ENCODE measurements at places on chromosomes 4 and X.

GRCh38 chrX:106042296-106042695, 3.8 kb upstream of the SERPINA7 start:
- no peak for DNase-seq

GRCh38 chrX:147069926-147070325, 255.4 kb upstream of the CXorf51A start:
- DNase-seq, result no peak

DNA sequence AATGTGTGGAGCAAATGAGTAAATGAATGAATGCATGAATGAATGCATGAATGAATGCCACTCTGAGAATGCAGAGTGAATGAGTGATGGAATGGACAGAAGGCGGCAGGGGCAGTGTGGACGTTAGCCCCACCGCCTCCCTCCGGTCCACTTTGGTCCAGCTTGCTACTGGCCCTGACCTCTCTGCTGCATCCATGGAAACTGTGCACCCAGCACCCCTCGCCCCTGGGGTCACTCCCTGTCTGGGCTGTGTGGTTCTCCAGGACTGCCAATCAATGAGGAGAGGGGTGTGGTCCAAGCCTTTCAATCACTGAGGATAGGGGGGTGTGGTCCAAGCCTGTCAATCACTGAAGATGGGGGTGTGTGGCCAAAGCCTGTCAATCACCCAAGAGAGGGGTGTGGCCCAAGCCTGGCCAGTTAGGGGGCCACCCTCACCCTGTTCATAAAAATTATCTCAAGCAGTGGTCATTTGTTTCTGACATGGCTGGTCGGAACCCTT, 39.2 kb upstream of the ASMTL start:
- DNase-seq, result peak; percentile 89

DNA sequence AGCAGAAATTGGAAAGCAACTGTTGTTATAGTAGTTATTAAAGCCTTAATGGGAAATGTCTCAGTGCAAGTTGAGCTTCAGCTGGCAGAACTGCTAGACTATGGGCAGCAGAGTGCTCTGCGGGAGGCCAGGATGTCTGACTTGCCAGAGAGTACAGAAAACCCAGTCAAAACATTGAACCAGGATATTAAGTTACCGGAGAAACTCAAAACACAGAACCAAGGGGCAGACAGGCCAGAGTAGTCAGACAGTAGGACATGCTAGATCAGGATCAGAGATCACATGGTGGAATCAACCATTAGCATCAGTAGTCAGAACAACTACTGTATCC, 72.9 kb upstream of the TNIP3 start:
- DNase-seq, result no peak

DNA sequence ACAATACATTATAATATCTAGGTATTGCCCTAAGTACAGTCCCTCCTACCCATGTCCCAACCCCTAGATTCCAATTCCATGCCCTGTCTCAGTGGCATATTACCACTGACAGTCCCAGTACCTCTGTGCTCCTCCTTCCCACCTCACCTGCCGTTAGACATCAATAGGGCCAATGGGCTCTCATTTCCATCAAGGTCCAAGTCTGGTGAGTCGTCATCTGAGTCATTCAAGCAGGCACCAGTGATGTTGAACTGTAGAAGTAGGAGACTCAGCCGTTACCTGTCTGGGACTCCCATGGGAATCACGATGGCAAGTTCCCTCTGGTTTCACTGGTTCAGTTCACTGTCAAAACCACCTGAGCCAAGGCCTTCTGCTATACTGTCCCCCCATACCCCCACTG, 51.7 kb downstream of the PHF8 start:
- DNase-seq, result no peak

DNA sequence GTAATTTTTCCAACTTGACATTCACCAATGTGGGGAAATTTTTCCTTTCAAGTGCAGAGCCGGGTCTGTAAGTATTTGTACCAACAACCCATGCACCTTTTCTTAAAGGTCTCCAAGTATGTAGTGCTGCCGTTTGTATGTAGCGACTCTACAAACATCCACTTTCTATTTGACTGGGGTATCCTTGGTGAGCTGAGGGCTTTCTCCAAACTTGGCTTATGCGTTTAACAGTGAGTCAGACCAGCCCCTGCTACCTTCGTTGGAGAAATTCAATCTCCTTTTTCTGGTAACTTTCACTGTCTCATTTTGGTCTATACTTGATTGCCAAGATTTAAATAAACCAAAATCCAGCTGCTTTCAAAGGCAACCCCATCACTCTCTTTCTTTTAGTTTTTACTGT, 34.9 kb downstream of the MGST2 start:
- no peak for DNase-seq

DNA sequence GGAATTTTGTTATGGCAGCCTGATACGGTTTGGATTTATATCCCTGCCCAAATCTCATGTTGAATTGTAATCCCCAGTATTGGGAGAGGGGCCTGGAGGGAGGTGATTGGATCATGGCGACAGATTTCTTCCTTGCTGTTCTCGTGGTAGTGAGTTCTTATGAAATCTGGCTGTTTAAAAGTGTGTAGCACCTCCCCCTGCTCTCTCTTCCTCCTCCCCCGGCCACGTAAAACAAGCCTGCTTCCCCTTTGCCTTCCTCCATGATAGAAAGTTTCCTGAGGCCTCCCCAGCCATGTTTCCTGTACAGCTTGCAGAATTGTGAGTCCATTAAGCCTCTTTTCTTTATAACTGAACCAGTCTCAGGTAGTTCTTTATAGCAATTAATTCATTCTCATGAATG, 37.9 kb downstream of the SUPT20HL2 start:
- no peak for DNase-seq

DNA sequence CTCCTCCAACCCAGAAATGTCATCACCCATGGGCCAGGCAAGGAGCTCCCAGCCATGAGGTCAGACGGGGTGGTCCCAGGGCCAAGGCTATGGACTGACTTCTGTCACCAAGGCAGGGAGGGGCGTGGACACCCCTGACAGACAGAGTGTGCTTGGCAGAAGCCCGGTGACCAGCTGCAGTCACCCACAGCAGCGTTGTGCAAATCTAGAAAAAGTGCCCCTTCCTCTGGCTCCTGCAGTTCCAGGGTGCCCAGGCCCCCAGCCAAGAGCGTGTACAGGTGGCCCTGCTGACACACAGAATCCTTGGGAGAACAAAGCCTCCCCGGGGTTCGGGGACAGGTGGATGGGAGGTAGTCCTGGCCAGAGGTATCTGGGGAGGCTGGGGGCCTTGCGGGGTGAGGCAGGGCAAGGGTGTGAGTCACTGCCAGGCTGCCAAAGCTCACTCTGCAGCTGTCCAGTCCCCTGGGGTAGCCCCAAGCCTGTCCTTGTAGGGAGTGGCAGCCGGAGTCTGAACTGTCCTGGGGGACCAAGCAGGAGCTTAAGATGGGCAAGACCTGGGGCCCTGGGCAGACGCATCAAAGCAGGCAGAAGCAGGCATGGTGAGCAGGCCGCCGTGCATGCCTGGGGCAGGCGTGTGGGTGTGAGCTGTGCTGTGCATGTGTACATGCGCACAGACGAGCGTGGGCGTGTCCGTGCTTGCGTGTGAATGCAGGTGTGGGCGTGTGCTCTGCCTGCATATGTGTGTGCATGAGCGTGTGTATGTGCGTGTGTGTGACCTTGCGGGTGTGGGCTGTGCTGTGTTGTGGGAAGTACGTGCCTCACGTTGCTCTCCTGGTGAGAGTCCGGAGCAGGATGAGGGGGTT, 3.3 kb downstream of the MYL5 start:
- DNase-seq, result no peak

- DNase-seq, result no peak
Observed at GRCh38 chrX:71609095-71609750, 9.1 kb downstream of the CXCR3 start.

DNA sequence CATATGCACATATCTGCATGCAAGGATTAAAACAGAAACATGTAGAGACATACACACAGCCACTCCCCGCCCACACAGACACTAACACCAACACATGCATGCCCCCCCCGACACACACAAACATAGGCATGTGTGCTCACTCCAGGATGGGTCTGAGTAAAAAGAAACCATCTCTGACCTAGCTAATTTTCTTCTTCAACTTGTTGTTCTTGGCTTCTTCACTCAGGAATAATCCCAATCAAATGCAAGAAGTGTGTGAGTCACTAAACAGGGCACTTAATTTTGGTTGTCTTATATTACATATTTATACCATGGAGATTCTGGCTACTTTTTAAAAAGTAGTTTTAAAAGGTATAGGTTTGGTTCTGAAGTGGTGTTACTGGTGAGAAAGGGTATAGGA, 28.3 kb downstream of the ENOX2 start:
- no peak for DNase-seq

- no peak for DNase-seq
Observed at GRCh38 chr4:76799140-76799539, 98.8 kb downstream of the SOWAHB start.

- no peak for DNase-seq
Observed at GRCh38 chr4:169485086-169485485, 127.3 kb downstream of the NEK1 start.

GRCh38 chrX:129979207-129979920, 3.1 kb upstream of the BCORL1 start:
- no peak for DNase-seq

- DNase-seq, result no peak
Observed at GRCh38 chrX:115583496-115584004, 22.6 kb downstream of the PLS3 start.

- no peak for DNase-seq
Observed at GRCh38 chr4:102326951-102327350, 18.3 kb downstream of the SLC39A8 start.

- DNase-seq, result no peak
Observed at GRCh38 chr4:165208741-165209388, 1.5 kb downstream of the KLHL2 start.

GRCh38 chrX:46036508-46036907, 508.7 kb downstream of the ZNF674 start:
- DNase-seq, result no peak

- no peak for DNase-seq
Observed at GRCh38 chr4:4704267-4704666, 155.2 kb upstream of the MSX1 start.

GRCh38 chr4:159104694-159105414, 2.0 kb downstream of the RAPGEF2 start:
- DNase-seq, result no peak
